ENCODE measurements at places on chromosomes 3 and 15.

DNA sequence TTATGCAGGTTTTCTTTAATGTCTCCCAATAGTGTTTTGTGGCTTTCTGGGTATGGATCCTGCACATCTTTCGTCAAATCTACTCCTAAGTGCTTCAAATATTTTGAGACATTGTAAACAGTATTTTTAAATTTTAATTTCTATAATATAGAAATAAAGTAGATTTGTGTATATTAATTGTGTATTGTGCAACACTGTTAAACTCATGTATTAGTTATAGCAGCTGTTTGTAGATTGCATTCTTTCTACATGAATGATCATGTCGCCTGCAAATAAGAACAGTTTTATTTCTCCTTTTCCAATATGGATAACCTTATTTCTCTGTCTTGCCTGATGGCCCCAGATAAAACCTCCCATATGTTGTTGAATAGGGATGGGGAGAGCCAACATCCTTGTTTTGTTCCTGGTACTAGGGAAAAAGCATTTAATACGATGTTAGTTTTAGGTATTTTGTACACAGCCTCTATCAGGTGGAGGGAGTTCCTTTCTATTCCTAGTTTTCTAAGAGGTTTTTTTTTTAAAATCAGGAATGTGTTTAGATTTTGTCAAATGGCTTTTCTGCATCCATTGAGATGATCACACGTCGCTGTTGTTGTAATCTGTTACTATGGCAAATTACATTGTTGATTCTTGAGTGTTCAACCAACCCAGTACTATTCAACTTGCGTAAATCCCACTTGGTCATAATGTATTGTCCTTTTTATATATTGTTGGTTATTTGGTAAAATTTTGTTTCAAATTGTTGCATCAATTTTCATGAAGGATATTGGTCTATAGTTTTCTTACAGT, 71.1 kb upstream of the DGKG start:
- DNase-seq: no peak

DNA sequence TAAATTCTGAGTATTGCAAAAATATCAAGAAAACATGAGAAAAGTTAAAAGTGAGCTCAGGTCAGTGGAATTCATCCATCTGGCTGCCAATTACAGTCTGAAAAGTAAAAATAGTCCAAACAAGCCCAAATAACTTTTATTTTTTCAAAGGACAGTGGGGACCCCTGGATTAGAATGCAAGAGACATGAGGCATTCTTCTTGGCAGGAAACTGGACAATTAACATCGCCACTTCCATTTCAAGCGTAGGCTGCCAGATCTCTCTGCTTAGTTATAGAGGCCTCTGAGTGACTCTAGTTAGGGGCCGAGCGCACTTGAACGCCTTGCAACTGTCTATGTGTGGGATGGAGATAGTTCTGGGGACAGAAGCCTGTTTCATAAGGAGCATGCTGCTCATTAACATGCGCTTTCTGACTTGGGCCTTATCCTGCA, 189.1 kb downstream of the GHSR start:
- DNase-seq: no peak

- no peak for DNase-seq
These were observed 1504.4 kb upstream of the CADM2 start for GRCh38 chr3:83454353-83454752.

- no peak for DNase-seq
These were observed 498 bp upstream of the ARNT2 start for GRCh38 chr15:80403712-80404056.

GRCh38 chr3:7520059-7520458, 659.1 kb downstream of the GRM7 start:
- no peak for DNase-seq

DNA sequence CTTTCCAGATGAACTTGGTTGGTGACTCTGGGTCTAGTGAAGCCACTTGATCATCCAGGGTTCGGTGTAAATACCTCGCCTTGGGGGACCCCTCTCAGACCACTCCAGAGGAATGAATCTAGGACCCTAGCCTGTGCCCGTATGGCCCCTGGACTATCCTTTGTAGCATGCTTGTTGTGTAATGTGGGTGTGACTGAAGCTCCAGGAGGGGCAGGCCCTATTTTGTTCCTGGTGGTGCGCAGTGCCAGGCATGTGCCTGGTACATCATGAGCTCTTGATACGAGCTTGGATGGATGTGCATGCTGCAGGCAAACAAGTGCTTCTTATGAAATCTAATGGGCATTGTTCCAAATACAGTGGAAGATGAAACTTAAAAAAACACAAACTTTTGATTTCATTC, 82.8 kb downstream of the EBLN2 start:
- no peak for DNase-seq

Data from AG04449 (cell line).